ENCODE measurements at places on chromosomes 7 and 10.

- peaks cover 36% of the 10 kb centered on the region for H3K4me1 ChIP-seq
- no peaks in the 10 kb centered on the region for H3K27me3 ChIP-seq
- no peak for DNase-seq
- H3K27ac ChIP-seq: no peak overlapping the region
- H3K36me3 ChIP-seq: no peaks in the 10 kb centered on the region
Measured at GRCh38 chr10:11529276-11529903, 82.1 kb downstream of the USP6NL start.

- H3K4me3 ChIP-seq: no peak overlapping the region
- no peaks in the 10 kb centered on the region for H3K4me1 ChIP-seq
- DNase-seq: no peak
- H3K27ac ChIP-seq: no peak overlapping the region
Measured at GRCh38 chr10:30902621-30903396, 128.9 kb downstream of the ZNF438 start.

DNA sequence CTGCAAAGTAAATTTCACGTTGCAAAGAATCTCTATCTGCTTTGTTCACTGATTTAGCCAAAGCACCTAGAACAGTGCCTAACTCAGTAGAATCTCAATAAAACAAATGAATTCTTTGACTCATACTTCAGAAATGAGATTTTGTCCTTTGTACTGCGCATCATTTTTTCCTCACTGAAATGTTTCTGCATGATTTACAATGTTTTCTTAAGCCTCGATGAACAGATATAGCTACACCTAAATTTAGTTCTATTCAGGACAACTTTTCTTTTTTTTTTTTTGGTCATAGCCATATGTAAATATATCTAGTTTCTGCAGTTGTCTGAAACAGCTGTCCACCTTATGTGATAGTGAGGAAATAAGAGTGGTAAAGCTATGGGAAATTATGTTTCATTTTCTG lies 15.3 kb downstream of the GNAT3 start:
- no peaks in the 10 kb centered on the region for H3K36me3 ChIP-seq
- no peak for DNase-seq
- no peaks in the 10 kb centered on the region for H3K27me3 ChIP-seq
- H3K4me1 ChIP-seq: no peaks in the 10 kb centered on the region
- H3K27ac ChIP-seq: no peak overlapping the region

GRCh38 chr7:82945480-82945879 lies 217.2 kb downstream of the PCLO start:
- no peaks in the 10 kb centered on the region for H3K27me3 ChIP-seq
- no peaks in the 10 kb centered on the region for H3K36me3 ChIP-seq
- H3K4me1 ChIP-seq: no peaks in the 10 kb centered on the region
- H3K27ac ChIP-seq: no peak overlapping the region

GRCh38 chr7:39757604-39758003 lies 134.2 kb downstream of the RALA start:
- no peaks in the 10 kb centered on the region for H3K36me3 ChIP-seq
- H3K4me3 ChIP-seq: no peak overlapping the region
- H3K27me3 ChIP-seq: no peaks in the 10 kb centered on the region

DNA sequence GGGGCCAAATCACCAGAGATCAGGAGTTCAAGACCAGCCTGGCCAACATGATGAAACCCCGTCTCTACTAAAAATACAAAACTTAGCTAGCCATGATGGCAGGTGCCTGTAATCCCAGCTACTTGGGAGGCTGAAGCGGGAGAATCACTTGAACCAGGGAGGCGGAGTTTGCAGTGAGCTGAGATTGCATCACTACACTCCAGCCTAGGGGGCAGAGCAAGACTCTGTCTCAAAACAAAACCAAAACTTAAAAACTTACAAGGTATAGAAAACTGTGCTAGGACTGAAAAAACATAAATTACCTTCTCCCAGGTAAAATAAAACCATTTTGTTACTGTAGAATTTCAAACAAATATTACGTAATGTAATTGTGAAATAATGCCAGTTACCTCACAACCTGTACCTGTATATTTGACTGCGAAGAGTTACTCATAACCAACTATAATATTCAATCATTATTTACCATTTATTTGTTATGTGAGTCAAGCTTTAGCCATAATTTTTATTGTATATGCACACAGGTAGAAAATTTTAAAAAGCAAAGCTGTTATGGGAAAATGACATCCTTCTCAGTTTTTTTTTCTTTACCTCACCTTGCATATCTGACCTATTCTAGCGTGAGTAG lies 180.9 kb downstream of the SEMA3A start:
- H3K4me1 ChIP-seq: no peaks in the 10 kb centered on the region
- H3K36me3 ChIP-seq: no peaks in the 10 kb centered on the region
- H3K4me3 ChIP-seq: no peak overlapping the region
- DNase-seq: no peak
- H3K27me3 ChIP-seq: no peaks in the 10 kb centered on the region
- no peak overlapping the region for H3K27ac ChIP-seq

GRCh38 chr10:103942866-103943265 lies 24.1 kb upstream of the SLK start:
- no peak overlapping the region for H3K27ac ChIP-seq
- H3K27me3 ChIP-seq: no peaks in the 10 kb centered on the region
- H3K4me1 ChIP-seq: no peaks in the 10 kb centered on the region
- H3K4me3 ChIP-seq: no peak overlapping the region

DNA sequence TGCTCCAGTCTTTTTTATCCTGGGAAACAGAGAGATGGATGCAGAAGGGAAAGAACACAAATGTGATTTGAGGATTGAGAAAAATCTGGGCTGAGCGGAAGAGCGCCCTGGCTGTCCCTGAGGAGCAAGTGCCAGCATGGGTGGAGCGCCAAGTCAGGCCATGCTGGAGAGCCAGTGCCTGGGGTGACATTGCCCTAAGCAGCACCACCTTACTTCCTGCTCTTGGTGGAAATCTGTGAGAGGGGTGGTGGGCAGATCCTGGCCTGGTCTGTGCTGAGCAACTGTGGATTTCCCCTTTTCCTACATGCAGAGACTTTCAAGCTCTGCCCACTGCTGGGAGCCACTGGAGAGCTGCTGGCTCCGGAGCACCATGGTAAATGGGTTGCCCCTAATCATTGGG lies 36.9 kb downstream of the DDIT4 start:
- no peak overlapping the region for H3K27ac ChIP-seq
- no peaks in the 10 kb centered on the region for H3K27me3 ChIP-seq
- DNase-seq: no peak
- peaks cover 14% of the 10 kb centered on the region for H3K4me1 ChIP-seq
- H3K36me3 ChIP-seq: no peaks in the 10 kb centered on the region

DNA sequence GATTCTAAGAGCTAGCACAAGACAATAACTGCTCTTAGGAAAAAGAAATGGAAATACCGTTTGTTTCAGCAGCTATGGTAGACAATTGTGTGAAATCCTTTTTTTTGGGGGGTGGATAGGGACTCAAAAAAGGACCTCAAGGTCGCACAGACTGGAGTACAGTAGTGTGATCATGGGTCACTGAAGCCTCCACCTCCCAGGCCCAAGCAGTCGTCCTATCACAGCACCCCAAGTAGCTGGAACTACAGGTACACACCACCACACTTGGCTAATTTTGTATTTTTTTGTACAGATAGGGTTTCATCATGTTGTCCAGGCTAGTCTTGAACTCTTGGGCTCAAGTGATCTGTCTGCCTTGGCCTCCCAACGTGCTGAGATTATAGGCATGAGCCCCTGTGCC lies 33.9 kb downstream of the KMT2E start:
- no peak overlapping the region for H3K4me3 ChIP-seq
- DNase-seq: no peak
- peak overlapping the region; percentile 16 for H3K27ac ChIP-seq
- no peaks in the 10 kb centered on the region for H3K27me3 ChIP-seq

GRCh38 chr7:1610678-1611302 lies 41.0 kb upstream of the PSMG3 start:
- DNase-seq: no peak
- H3K27ac ChIP-seq: no peak overlapping the region
- H3K36me3 ChIP-seq: no peaks in the 10 kb centered on the region
- no peaks in the 10 kb centered on the region for H3K4me1 ChIP-seq
- no peak overlapping the region for H3K4me3 ChIP-seq

DNA sequence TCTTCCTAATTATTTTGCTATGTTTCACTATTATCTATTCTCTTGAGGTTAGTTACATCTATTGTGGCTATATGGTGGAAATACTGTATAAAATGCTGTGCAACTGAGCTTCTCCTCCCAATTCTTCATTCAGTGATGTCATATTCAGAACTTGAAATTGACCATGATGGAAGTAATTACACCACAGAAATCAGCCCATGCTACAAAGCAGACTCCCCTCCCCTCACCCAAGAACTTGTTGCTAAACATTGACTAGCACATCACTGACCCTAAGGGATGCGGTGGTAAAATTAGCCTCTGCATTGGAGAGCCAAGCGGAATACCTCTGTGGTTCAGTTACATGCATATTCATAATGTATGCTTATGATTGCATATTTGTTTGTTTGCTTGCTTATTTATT lies 8.8 kb downstream of the CALD1 start:
- peaks cover 45% of the 10 kb centered on the region for H3K4me1 ChIP-seq
- H3K27me3 ChIP-seq: no peaks in the 10 kb centered on the region
- peak overlapping the region; percentile 86 for H3K27ac ChIP-seq
- H3K4me3 ChIP-seq: peak overlapping the region; percentile 79
- no peak for DNase-seq

DNA sequence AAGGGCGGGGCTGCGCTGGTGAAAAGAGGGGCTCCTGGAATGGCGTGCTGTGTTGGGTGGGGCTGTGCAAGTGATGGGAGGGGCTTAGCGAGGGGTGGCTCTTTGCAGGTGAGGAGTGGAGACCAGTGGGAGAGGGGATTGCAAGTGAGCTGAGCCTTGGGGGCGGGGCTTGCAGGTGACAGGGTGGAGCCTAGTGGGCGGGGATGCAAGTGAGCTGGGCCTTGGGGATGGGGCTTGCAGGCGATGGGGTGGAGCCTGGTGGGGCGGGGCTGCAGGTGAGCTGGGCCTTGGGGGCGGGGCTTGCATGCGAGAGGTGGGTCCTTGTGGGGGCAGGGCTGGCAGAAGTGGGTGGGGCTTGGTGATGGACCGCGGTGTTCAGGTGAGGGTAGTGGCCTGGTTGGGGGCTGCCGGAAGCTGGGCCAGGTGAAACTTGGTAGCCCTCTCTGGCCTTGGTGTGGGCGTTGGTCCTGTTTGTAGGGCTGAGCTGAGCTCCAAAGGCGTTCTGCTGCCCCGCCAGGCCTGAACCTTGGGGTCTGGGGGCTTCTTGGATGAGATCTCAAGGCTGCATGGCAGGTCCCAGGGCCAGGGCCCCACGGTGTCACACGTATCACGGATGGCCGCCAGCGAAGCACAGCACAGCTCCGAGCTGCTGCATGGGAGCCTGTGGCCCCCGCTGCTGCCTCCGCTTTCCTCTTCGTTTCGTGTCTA lies 743 bp upstream of the PITRM1 start:
- H3K27ac ChIP-seq: no peak overlapping the region
- peak overlapping the region; percentile 81 for H3K4me3 ChIP-seq
- no peaks in the 10 kb centered on the region for H3K27me3 ChIP-seq
- DNase-seq: no peak
- H3K4me1 ChIP-seq: peaks cover 11% of the 10 kb centered on the region
- H3K36me3 ChIP-seq: peaks cover 17% of the 10 kb centered on the region

DNA sequence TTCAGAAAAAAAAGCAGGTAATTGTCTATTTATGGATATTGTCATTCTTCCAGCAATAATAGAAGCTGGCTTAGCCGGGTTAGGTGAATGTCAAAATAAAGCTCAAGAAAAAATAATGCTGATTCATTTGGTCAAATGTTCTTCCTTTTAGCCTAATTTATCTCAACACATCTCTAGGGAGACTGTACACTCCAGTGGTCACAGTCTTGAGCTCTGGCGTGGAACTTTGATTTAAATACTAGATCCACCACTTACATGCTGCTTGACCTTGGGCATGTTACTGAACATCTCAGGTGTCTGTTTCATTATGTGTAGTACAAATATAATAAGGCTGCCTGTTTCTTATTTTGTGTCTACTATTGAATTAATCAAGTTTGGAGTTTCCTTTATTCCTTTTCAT lies 22.0 kb downstream of the PRTFDC1 start:
- no peaks in the 10 kb centered on the region for H3K36me3 ChIP-seq
- no peaks in the 10 kb centered on the region for H3K27me3 ChIP-seq
- no peak for DNase-seq
- H3K4me3 ChIP-seq: no peak overlapping the region
- H3K4me1 ChIP-seq: peaks cover 13% of the 10 kb centered on the region

DNA sequence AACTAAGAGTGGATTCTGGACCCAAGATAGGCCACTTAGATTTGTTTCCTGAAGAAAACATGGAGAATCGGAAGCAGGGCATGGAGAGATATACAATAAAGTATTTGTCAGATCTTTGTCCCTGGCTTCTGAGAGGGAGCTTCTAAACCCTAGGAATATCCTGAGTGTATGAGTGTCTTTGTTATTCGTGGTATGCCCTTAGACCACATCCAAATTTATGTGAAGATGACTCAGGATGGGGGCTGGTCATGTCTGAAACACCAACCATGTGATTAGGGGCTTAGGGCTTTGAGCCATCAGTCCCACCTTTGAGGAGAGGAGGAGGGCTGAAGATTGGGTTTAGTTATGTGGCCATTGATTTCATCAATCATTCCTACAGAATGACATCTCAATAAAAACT lies 69.7 kb upstream of the PLPP4 start:
- no peak overlapping the region for H3K27ac ChIP-seq
- H3K36me3 ChIP-seq: no peaks in the 10 kb centered on the region
- no peaks in the 10 kb centered on the region for H3K27me3 ChIP-seq
- DNase-seq: no peak

GRCh38 chr10:128144547-128144946 lies 18.3 kb upstream of the MKI67 start:
- DNase-seq: no peak
- H3K36me3 ChIP-seq: no peaks in the 10 kb centered on the region
- no peak overlapping the region for H3K27ac ChIP-seq
- H3K27me3 ChIP-seq: no peaks in the 10 kb centered on the region

- H3K36me3 ChIP-seq: no peaks in the 10 kb centered on the region
- H3K27ac ChIP-seq: no peak within 1 kb of the TSS
- peaks cover 4% of the 10 kb centered on the region for H3K27me3 ChIP-seq
- peak within 1 kb of the TSS; percentile 75 for H3K4me3 ChIP-seq
- peaks cover 6% of the 10 kb centered on the region for H3K4me1 ChIP-seq
Measured at GRCh38 chr7:143362131-143363015, at the start of gene FAM131B. FAM131B (minus strand) TSS chr7:143362713; CDS start chr7:143362603, 110 bp downstream.

- no peak overlapping the region for H3K27ac ChIP-seq
- DNase-seq: no peak
- peak overlapping the region; percentile 68 for H3K4me3 ChIP-seq
Measured at GRCh38 chr7:2688409-2689342, 674 bp downstream of the AMZ1 start.

- H3K27me3 ChIP-seq: peaks cover 15% of the 10 kb centered on the region
- no peak overlapping the region for H3K4me3 ChIP-seq
- no peak for DNase-seq
- H3K36me3 ChIP-seq: no peaks in the 10 kb centered on the region
Measured at GRCh38 chr10:117138838-117139580, 939 bp upstream of the VAX1 start.

DNA sequence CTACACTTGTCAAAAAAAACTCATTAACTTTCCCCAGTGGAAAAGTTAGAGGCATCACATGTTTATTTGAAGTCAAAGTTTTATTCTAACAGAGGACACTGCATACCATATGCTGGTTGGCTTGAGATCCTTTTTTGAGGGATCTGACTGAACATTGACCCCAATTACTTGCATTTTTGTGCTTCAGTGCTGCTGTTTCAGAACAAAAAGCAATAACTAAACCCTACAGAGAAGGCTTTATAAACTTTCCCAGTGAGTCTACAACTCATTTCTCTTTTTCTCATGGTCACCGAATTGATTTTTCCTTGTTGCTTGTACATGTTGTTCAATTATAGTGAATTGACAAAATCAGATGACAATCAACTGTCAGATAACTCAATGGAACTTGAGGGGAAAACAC lies 69.3 kb upstream of the PHYHIPL start:
- H3K27ac ChIP-seq: no peak overlapping the region
- H3K4me1 ChIP-seq: no peaks in the 10 kb centered on the region
- no peaks in the 10 kb centered on the region for H3K36me3 ChIP-seq
- H3K27me3 ChIP-seq: no peaks in the 10 kb centered on the region
- H3K4me3 ChIP-seq: no peak overlapping the region
